ENCODE measurements at places on chromosomes 2 and 18.

GRCh38 chr2:61177727-61178549 is 15.9 kb downstream of the C2orf74 start:
- DNase-seq = no peak

DNA sequence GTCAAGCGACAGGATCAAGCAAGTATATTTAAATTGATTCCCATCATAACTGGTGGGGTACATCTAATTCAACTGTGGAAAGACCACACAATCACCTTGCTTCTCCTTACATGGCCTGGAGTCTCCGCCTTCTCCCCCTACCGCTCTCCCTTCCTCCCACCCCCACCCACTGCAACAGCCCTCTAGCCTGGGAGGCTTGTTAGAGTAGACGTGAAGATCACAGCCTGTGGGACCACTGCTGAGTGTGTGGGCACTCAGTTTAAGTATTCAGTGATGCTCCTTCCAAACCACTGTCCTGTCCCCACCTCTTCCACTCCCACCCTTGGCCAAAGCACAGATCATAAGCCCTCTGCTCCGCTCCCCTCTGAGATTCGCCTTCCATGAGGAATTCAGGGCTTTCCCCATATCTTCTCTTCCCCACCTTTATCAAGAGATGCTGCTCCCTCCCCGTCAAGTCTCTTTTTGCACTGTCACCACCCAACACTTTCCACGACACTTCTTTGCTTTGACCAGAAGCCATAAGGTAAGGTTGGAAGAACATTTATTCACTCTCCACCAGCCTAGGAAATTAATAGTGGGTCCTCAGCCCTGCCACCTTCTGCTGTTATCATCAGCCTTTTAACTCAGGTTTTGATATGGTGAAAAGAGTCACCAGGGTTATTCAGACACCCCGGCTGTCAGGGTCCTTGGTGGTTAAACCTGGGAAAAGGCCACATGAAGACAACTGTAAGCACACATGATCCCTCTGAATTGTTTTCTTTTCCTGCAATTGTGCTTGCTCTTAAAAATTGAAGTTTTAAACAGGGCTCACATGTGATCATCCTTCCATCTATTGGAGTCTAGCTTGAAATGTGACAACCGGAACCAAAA is 1.7 kb downstream of the METTL4 start:
- no peak for DNase-seq

- DNase-seq = no peak
Measured at GRCh38 chr2:109372614-109373013, 241.2 kb downstream of the SEPTIN10 start.

DNA sequence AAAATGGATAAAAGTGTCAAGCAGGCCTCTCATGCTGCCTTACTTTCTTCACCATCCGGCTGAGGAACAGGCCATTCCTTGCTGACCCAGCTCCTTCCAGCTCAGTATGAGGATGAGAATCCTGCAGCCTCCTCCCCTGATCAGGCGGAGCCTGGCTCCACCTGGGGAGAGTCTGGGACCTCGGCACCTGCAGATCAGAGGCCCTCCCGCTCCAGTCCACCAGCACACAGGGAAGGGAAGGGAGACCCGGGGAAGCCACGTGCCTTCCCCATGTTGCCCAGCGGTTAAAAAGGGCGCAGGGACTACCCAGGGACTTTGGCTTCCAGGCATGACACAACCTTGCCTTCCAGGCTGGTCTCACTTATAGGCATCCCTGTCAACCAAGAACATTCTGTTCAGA is 172.0 kb downstream of the NDUFA10 start:
- no peak for DNase-seq

DNA sequence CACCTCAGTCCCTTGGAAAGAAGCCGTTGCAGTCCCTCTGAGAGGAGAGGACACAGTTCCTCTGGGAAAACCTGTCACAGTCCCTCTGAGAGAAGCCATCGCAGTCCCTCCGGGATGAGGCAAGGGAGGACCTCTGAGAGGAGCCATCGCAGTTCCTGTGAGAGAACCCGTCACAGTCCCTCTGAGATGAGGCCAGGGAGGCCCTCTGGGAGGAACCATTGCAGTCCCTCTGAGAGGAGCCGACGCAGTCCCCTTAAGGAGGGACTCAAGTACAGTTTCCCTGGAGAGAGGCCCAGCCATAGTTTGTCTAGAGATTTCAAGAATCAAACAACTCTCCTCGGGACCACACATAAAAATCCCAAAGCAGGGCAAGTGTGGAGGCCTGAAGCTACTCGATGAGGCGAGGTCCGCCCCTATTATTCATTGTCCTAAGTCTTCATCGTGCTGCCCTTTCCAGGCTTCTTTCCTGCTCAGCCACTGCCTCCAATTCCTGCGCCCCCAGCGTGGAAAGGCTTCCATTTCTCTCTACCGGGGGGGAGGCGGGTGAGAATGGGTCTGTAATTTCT is 630 bp upstream of the ZNF512 start:
- no peak for DNase-seq

DNA sequence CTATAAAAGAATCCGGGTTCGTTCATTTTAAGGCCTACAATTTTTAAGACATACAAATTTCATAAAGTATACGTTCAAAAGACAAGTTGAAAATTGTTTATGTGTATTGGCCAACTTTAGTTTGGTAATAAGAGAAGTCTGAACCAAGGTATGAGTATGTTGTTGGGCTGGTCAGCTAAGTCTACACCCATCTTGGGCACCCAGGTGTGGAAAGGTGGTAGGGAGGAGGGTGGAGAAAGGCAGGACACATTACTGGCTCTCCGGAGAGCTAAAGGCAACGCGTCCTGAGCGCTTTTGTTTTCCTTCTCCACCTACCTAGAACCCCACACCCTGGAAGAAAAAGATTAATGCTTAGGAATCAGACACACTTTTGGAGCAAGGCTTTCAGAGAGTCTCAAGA is 899 bp upstream of the PELI1 start:
- DNase-seq = no peak

DNA sequence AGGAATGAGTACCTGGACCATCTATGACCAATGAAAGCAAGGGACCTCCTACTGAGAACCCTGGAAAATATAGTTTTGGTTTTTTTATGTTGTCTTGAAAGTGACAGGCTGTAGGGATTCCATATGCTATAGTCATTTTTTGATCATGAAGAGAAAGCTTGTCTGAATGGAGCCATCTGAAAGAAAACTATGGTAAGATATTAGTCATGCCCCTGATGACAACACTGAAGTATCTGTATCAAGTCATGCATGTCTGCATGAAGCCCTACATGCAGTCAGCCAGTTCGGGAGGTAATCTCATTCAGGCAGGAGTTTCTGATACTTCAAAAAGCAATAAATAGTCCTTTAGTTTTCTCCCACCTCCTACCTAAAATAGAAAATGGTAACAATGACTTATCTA is 1042.0 kb downstream of the DPP10 start:
- no peak for DNase-seq

DNA sequence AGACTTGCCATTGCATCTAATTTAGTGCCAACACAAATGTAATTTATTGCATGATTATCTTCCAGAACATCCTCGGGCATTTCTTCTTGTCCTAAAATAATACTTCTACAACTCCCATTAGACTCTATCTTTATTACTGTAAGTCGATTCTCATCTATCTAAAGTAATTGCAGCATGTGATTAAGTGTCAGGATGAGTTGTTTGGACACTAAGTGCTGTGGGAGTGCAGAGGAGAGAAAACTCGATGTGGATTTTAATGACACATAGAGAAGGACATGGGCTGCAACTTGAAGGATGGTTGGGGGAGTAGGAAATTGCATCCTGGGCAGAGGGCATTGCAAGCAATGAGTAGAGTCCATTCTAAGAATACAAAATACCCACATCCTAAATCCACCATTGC is 33.5 kb downstream of the STAT4 start:
- DNase-seq = no peak

GRCh38 chr2:70477441-70477844 is 76.2 kb downstream of the TGFA start:
- no peak for DNase-seq

DNA sequence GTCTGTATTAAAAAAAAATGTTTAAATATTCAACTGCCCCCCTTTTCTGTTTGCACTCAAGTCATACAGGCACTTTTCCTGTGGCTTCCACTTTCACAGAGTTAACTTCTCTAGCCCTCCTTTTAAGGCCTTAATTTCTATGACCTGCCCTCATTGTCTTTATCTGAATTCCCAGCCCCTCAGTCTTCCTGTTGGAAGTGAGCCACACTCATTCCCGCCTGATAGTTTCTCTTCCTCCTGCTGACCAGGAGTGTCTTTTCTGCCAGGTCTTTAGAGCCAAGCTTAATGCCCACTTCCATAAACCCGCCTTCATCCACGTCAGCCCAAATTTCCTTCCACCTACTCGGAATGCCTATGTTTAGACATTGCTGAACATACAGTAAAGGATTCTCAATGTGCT is 10.5 kb downstream of the COPS8 start:
- DNase-seq = no peak

DNA sequence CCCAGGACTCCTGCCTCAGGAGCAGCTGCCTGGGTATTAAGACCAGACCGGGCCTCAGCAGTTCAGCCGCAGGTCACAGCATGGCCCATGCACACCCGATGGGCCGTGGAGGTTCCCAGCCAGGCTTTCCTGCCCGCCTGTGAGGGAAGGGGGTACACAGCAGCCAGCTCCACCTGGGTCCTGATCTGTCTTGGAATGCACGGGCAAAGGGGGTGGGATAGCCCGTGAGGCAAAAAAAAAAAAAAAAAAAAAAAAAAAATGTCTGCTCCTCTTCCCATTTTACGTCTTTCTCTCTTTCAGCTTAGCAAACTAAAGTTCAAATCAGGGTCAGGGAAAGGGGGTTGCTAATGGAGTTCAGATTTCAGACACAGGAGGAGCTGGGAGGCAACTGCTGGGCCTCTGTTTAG is 385.2 kb downstream of the TNS1 start:
- DNase-seq = no peak

GRCh38 chr2:227971619-227972230 is 100.3 kb downstream of the DAW1 start:
- DNase-seq = no peak

DNA sequence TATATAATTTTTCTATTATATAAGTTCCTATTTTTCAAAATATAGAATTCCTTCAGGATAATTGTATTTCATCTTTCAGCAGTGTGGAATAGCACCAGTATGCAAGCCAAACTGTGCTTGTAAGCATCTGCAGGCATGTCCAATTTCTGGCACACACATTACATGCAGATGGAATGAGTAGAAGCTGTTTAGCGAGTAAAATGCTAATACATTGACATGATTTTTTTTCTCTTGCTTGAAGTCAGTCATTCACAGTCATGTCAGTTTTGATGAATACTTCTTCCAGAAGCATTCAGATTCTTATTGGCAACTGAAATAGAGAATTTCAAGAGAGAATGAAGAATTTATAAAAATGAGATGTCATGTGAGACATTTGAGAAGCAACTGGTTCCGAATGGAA is 109.4 kb downstream of the CERS6 start:
- DNase-seq = no peak

DNA sequence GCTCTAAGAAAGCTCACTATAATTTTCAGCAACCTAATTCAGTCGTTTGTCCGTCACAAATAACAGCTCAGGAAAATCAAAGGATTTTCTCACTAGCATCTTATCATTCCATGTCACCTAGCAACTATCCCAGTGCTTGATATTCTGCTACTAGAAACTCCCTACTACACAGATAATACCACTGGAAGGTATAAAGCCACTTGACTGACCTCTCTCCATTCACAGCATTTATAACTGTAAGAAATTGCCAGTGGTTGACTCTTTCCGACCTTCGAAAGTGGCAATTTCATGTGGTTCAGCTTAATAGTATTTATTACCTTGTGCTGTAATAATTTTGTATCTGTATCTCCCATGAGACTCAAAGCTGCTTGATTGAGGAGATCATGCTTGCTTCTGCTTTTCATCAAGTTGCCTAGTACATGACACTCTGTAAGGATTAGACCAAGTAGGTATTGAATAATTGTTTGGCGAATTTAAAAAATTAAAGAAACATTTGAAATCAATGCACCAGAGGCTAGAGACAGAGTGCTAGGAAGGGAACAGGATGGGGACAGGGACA is 79.6 kb upstream of the TACR1 start:
- DNase-seq = no peak

GRCh38 chr2:34979148-34979547 is 1376.4 kb upstream of the CRIM1 start:
- no peak for DNase-seq

- DNase-seq = no peak
Measured at GRCh38 chr18:44602380-44602779, 78.3 kb upstream of the SETBP1 start.

DNA sequence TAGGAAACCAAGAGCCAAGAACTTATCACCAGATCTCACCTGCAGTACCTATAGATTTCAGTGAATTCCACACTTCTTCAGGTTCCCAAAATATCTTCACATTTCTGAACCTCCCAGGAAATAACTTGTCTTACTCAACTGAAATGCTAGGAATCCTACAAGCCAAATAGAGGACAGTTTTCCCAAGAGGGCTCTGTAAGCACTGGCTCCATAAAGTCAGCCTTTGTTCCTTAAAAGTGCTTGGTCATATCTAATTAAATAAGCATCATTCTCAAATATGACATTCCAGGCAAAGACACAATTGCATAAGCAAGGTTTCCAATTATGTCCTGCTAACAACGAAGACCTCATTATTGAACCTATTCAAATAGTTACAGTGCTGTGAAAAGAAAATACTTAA is 154.6 kb upstream of the MGAT5 start:
- no peak for DNase-seq

DNA sequence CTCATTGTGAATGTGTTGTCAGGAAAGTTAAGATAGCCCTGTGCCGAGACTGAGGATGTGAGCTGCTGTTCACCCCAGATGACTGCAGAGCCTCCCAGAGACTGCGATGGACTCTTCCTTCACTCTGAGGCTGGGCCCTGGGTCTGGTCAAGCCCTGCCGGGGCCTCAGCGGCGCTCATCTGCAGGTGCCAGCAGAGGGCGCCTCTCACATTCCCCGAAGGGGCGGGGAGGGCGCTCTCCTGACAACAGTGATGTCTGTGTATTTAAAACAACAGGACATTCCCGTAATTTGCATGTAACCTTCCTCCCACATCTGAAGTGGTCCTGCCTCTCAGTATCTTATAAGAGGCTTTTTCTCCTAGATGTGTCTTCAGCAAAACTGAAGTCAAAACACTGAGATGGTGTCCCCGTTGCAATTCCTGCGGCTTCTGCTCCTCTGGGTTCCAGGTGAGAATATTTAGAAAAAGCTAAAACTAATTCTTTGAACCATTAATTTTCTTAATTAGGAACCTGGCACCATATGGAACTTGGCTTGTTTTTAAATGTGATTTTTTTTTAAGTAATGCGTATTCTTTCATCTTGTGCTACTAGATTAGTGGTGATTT is 1377.9 kb downstream of the RPIA start:
- DNase-seq = no peak

GRCh38 chr2:233240897-233241296 is 10.6 kb upstream of the ATG16L1 start:
- no peak for DNase-seq

All from GOT3 (cell line).